ENCODE measurements at places on chromosomes 2 and 18. TPM values are rescaled to one million over a fixed set of nuclear protein-coding genes. Genes with fewer than 3 reads are reported as not detected.

GRCh38 chr2:219171231-219171651 lies 1.4 kb upstream of the SLC23A3 start:
- DNase-seq = peak; percentile 33

DNA sequence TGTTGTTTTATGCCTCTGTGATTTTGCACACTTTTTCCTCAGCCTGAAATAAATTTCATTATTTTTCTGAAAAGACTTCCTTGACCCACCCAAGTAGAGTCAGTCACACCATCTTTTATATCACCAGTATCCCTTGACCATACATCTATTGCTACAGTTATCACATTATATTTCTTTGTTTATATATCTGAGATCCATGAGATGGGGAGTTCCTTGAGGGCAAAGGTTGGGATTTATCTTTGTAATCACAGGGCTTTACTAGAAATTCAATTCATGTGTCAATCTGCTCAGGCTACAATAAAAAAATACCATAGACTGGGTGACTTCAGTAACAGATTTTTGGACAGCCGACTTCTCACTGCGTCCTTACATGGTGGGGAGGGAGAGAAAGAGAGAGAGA lies 12.8 kb upstream of the RNF138 start:
- DNase-seq = no peak

- DNase-seq = no peak
These were observed 45.4 kb downstream of the ARMC9 start for GRCh38 chr2:231243866-231244265.

- DNase-seq = no peak
These were observed 164.7 kb upstream of the FAM98A start for GRCh38 chr2:33763671-33764310.

Gene UGT1A5
- total RNA-seq = not detected

DNA sequence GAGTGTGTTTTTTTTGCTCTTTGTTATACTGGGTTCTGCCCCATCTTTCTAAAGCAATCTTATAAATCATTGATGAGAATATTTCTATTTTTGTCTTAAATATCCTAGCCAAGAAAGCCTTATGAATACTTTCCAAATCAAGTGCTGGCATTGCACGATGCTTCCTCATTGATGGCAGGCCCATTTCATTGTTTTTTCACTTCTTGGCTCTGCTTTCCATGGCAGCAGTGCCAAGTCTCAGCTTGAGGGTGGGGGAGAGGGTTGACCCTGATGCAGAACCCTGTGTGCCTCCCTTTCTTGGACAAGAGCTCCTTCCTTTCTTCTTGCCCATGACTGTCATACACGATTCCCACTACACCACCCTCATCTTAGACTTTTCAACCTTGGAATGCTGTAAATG lies 16.7 kb upstream of the CELF4 start:
- DNase-seq = no peak

- DNase-seq = no peak
These were observed 23.0 kb downstream of the CD302 start for GRCh38 chr2:159775021-159775420.

DNA sequence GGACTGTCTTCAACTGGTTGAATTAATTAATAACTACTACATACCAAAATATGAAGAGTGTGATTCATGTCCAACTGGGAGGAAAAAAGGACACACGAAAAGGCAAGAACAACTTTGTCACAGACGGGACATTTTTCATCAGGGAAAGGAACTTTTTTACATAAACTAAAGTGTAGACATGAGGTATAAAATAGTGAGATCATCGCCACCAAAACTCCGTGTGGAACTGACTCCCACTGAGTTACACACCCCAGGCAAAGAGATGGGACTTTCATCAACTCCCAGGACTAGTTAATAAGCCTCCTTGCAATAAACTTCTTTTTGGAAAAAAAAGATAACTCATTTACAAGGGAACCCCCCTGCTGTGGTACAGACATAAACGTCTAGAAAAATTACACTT lies 12.9 kb upstream of the NMI start:
- DNase-seq = no peak

Gene RAD51AP2
- total RNA-seq = not detected

Gene ANKRD62
- not detected for total RNA-seq

DNA sequence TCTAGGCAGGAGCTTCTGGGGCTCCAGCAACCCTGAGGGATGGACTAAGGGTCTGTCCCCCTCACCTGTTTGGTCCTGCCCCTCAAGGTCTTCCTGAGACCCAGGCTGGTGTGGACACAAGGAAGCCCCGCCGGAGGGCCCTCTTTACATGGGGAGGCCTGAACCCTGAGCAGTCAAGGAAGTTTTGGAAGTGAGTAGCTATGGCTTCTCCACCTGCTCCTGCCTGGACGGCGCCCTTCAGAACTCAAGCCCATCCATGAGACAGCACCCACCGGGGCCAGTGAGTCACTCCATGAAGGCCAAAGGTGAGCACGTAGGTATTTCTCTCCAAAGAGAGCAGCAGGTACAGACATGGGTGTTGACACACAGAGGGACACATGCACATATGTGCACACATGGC lies 98.2 kb upstream of the CTDP1 start:
- DNase-seq = no peak

- no peak for DNase-seq
These were observed 153.1 kb upstream of the ARL4C start for GRCh38 chr2:234649951-234650350.

DNA sequence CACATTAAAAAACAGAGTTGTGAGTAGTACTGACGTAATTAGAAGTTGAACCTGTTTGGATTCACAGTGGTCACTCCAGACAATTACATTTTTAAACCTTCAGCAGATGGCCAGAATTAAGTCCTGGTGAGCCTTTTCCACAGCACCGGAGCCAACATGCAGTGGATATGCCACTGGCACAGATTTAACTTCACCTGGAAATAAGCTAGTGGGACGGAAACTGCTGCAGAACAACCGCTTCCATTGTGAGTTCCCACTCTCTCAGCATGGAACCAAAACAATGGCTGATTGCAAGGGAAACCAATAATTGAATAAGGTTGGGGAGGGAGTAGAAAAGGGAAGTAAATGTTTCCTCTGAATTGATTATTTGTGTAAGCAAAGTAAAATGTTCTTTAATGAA lies 515.1 kb downstream of the STK39 start:
- DNase-seq = no peak

GRCh38 chr2:219381448-219381847 lies 6.3 kb downstream of the DNPEP start:
- DNase-seq = no peak

DNA sequence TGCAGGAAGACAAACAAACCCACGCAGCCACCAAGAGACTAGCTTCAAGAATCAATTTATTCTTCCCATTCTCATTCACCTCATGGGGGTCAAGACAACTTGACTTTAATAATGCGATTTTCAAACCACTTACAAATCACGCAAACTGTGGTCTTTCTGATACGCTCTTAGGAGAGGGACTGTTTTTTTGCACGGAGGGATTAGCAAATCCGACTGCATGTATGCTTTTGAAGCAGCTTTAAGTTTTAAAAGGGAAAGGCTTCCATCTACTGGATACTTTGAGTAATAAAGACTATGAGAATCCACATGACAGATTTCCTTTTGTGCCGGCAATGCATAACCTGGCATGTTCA lies 322.9 kb upstream of the KCNJ3 start:
- no peak for DNase-seq
